Activated CD4-positive, alpha-beta T cell treated with anti-CD3 and anti-CD28 coated beads for 48 hours (primary cell): ENCODE measurements at places on chromosomes 13 and 19.

DNA sequence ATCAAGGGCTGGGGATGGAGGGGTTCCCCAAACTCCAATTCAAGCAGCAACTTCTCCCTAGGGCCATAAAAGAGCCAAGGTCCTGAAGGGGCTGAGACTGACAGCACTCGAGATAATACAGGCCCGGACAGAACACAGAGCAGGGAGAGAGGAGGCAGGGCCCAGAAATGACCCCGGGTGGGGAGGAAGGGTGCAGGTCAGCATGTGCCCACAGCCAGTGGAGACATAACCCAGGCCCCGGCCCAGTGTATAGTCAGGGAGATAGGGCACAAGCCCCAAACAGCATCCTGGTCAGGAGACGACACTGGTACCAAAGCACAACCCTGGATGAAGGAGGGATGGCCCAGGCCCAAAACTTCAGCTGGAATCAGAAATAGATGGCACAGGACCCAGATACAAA lies 28.6 kb upstream of the ATP1A3 start:
- DNase-seq = no peak

- no peak for DNase-seq
Measured at GRCh38 chr13:43669964-43670363, 116.8 kb downstream of the ENOX1 start.

GRCh38 chr19:16315825-16316505 lies 8.7 kb upstream of the KLF2 start:
- DNase-seq = no peak

GRCh38 chr19:40646743-40647254 lies 43.7 kb downstream of the NUMBL start:
- DNase-seq = no peak

DNA sequence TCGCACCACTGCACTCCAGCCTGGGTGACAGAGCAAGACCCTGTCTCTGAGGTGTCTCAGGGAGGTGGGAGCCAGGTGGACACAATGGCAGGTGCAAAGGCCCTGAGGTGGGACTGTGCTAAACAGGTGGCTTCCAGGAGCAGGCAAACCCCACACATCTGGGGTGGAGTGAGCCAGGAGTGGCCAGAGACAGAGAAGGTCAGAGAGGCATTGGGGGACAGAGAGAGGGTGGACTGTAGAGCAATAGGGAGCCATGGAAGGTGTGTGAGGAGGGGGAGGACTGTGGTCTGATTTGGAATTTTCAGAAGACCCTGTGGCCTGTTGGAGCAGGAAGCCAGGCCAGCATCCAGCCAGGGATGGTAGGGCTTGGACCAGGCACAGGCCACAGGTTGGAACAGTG lies 4.7 kb downstream of the MEF2B start:
- DNase-seq = no peak

DNA sequence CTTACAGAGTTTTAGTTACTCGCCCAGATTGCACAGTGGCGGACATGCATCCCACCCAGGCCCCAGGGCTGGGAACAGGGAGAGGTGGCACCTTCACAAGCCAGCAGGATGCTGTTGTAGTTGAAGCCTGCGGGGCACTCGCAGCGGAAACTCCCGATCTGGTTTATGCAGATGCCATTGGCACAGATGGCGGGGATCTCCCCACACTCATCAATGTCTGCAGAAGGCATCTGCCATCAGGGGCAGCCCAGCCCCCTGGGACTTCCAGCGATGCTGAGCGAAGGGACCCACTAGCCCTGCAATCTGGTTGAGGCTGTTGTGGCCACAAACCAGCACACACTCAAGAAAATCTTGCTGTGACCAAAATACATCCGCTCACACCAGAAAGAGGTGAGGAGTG lies 44.6 kb downstream of the CCL25 start:
- no peak for DNase-seq

DNA sequence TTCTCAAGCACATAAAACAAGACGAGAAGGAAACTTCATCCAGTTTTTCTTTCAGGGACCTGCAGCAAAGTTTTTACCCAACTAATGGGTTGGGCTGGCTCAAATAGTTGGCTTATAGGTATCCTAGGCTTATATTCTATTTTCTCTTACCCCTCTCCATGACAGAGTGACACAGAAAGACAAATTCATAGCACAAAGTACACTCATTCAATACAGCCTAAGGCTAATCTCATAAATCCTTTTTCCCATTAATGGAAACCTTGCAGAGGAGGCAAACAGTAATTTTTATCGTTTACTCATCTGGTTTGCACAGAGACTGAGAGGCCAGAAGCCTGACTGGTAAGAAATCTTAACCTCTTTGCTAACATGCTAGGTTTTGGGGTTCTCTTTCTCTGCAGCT lies 1589.9 kb downstream of the SLITRK1 start:
- DNase-seq = no peak

GRCh38 chr19:16470541-16470910 lies 1.2 kb downstream of the EPS15L1 start:
- DNase-seq = no peak

DNA sequence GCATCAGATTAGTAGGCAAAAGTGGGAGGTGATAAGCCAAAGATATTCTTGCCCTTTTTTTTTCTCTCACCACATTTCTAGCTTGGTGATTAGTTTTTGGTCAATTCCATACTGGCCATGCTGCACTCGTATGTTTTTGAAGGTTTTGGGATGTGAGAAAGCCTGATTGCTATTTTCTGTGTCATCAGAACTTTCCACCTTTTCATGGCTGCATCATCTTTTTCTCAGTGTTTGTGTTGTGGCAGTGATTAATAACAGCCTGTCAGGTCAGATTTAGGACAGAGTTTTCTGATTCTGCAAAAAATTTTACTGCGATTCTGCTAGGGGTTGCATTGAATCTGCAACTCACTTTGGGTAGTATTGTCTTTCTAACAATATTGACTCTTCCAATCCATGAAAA lies 32.9 kb downstream of the PSG1 start:
- DNase-seq = no peak

GRCh38 chr13:113801289-113801961 lies 42.4 kb downstream of the TMEM255B start:
- DNase-seq = no peak

DNA sequence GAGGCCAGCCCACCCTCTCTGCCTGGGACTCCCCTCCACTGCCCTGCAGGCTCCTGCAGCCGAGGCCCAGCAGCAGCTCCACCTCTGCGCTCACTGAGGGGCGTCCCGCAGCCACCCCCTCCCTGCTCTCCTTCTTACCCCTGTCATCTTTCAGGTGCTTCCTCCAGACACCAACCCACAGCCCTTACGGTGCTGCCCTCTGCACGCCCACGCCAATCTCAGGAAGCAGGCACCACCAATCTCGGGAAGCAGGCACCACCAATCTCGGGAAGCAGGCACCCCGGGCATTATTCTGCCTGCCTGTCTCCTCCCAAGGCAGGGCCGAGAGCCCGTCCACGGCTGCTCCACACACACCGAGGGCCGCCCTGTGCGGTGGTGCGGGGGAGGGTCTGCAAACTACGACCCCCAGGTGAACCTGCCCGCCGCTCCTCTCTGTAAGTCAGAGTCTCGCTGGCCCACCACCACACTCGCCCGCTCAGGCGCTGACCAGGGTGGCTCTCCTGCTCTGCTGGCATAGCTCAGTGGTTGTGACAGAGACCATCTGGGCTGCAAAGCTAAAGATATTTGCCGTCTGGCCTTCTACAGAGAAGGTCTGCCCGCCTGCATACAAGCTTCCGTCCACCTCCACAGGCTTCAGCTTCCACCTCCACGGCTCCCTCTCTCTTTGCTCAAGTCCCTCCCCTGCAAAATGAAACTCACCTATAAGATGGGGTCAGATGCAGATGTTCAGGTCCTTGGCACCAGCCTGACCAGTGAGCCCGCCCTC lies 2.9 kb downstream of the LSM7 start:
- DNase-seq = no peak

GRCh38 chr19:53041366-53041765 lies 3.2 kb upstream of the ERVV-2 start:
- DNase-seq = no peak

- no peak for DNase-seq
Measured at GRCh38 chr19:525029-525428, 6.5 kb upstream of the CDC34 start.

DNA sequence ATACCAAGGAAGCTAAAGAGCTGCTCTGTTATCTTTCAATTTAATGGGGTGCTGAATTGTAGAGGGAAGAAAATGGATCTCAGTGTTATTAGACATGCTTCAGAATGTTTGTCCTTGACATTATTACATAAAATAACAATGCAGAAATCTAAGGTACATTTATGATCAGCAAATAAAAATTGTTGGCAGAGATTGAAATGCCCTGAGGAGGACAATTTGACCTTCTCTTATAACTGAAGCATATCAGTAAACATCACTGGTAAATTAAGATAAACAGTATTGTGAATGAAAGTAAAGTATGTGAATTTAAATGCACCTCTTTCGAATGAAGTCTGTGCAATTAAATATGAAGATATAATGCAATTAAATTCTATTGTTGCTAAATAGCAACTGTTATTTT lies 1362.1 kb upstream of the ATXN8OS start:
- DNase-seq = no peak

DNA sequence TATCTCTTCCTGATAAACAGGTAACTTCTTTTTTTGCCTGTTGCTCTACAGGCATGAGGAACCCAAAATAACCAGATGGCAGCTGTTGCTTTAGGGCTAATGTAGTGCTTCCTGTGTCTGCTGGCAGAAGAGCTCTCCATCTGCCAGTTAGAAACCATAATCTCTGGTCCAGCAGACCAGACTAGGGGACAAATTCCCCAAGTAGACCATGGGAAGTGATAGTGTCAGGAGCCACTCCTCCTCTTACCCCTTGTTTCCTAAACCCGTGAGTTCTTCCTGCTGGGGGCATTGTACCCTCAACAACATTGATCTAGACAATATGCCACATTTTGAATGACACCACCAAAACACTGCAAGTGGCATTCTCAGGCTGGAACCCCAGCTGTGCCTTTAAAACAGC lies 135.9 kb downstream of the DLEU7 start:
- DNase-seq = no peak

DNA sequence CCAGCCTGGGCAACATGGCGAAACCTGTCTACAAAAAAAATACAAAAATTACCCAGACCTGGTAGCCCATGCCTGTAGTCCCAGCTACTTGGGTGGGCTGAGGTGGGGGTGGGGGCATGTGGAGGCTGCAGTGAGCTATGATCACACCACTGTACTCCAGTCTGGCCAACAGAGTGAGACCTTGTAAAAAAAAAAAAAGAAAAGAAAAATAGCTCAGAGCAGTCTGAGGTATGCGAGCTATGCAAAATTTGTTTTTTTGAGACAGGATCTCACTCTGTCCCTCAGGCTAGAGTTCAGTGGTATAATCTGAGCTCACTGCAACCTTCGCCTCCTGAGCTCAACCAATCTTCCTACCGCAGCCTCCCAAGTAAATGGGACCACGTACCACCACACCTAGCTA lies 7.1 kb upstream of the TOMM40 start:
- DNase-seq = no peak

DNA sequence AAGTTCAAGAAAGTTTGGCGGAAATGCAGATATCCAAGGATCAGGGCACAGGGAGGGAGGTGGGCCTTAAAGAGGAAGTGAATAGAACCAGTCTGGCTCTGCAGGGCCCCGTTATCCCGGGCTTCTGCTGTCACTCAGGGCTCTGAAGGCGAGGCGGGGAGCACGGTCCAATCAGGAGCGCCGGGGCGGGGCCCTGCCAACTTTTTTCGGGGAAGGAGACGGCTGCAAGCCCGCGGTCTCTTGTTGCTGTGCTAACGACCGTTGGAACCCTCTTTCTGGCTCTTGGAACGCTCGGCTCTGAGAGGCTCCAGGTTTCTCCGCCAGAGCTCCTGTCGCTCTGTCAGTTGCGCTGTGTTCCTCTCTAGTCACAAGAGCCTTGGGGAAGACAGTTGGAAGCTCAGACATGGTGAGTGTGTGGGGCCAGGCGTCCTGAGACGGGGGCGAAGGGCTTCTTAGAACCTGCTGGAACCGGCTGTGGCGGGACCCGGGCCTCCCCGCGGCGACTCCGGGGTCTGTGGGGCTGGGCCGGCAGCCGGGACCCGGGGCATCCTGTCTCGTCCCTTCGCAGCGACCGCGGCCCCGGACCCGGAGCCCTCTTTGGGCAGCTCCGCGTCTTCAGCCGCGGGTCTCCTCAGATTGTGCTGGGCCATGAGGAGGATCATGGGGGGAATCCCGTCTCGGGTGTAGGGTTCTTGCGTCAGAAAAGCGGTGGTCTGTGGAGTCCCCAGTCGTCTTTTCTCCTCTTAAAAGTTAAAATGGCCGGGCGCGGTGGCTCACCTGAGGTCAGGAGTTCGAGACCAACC lies 27.7 kb downstream of the ZNF844 start:
- peak; percentile 90 for DNase-seq

DNA sequence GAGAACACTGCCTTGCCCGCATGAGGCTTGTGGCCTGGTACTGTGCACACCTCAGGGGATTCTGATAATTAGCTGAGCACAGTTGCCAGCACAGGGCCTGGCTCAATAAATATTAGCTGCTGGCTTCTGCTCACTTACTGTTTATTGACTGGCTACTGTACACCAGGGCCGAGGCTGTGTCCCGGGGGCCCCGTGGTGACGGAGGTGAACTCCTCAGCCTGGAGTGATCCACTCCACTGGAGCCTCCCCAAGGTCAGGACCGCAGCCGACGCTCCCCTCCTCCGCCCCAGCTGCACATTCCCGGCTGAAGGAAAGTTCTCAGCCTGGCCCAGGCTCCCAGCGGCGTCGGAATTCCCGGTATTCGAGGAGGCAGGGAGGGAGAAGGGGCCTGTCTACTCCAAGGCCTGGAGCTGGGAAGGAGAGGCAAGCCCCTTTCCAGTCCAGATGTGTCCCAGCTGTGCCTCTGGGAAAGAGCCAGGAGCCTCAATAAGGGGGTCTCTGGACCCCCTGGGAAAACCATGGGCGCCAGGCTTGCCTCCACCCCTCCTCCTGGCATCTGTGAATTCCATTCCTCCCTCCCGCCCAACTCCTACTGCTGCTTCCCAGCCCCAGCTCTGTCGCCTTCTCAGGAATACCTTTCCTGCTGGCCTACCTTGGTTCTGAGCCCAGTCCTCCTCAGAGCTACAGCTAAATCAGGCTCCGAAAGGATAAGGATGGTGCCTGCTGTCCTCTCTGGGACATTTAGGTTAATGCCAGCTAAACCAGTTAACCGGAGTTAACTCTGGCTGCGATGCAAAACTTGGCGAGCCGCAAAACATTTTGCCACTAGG lies 7.3 kb downstream of the RPS16 start:
- no peak for DNase-seq

DNA sequence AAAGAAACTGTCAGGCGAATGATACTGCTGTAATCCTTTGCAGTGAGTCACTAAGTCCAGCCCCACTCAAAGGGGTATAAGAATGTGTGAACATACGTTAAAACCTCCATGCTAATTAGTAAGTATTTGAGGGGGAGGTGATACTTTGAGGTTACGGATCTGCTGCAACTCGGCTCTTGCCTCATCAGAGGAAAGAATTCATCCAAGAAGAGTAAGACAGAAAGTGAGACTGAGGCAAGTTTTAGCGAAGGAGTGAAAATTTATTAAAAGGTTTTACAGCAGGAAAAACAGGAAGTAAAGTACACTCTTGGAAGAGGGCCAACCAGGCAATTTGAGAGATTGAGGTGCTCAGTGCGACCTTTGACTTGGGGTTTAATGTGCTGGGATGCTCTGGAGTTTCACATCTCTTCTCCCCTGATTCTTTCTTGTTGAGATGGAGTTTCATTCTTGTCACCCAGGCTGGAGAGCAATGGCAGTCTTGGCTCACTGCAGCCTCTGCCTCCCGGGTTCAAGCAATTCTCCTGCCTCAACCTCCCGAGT lies 9.8 kb downstream of the CLEC4M start:
- DNase-seq = peak; percentile 59

- no peak for DNase-seq
Measured at GRCh38 chr13:71605744-71606143, 261.3 kb downstream of the DACH1 start.

GRCh38 chr13:114211446-114212157 lies 23.1 kb upstream of the CDC16 start:
- no peak for DNase-seq
